ENCODE measurements at places on chromosomes 6 and 20.

- peaks cover 5% of the 10 kb centered on the region for H3K36me3 ChIP-seq
- peaks cover 5% of the 10 kb centered on the region for H3K4me1 ChIP-seq
- no peak overlapping the region for H3K27ac ChIP-seq
Observed at GRCh38 chr6:36754582-36755434, 57.2 kb downstream of the RAB44 start.

DNA sequence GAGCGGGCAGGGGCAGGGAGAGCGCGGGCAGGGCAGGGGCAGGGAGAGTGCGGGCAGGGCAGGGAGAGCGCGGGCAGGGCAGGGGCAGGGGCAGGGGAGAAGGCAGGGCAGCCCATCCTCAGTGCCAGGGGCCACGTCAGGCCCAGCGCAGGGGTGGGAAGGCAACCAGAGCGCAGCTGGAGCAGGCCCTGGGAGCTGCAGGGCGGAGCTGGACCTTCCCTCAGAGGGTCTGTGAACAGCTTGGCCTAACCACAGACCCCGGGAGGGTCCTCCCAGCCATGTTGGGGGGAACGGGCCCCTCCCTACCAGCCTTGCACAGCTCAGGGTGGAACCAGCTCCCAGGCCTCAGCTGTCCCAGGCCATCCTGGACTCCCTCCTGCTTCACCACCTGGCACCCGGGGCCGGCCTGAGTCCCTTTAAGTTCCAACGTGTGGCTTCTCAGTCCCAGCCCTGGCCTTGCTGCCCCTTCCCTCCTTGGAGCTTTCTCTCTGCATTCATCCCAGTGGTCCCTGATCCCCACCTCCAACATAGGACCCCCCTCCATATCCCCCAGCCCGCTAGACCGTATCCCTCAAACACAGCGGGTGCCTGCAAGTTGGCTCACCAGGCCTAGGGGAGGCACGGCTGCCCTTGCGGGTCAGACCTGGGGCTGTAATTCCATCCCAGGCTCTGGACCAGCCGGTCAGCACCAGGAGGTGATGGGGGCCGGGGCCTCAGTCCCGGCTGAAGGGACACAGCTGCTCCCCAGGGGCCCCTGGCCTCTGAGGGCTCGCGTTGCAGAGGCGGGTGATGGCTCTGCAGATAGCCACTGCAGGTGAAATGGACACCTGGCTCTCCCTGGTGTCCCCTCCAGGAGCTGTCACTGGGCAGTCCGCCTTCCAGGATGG, 5.6 kb upstream of the ZBTB46 start:
- H3K27ac ChIP-seq: peak overlapping the region; percentile 77
- peaks cover 16% of the 10 kb centered on the region for H3K4me1 ChIP-seq
- no peaks in the 10 kb centered on the region for H3K36me3 ChIP-seq
- H3K27me3 ChIP-seq: peaks cover 6% of the 10 kb centered on the region
- peak; percentile 72 for DNase-seq

- no peak overlapping the region for H3K4me3 ChIP-seq
- no peak overlapping the region for H3K27ac ChIP-seq
- no peaks in the 10 kb centered on the region for H3K36me3 ChIP-seq
- no peak for DNase-seq
- H3K4me1 ChIP-seq: peaks cover 65% of the 10 kb centered on the region
Observed at GRCh38 chr6:37456126-37456525, 23.1 kb downstream of the CMTR1 start.

DNA sequence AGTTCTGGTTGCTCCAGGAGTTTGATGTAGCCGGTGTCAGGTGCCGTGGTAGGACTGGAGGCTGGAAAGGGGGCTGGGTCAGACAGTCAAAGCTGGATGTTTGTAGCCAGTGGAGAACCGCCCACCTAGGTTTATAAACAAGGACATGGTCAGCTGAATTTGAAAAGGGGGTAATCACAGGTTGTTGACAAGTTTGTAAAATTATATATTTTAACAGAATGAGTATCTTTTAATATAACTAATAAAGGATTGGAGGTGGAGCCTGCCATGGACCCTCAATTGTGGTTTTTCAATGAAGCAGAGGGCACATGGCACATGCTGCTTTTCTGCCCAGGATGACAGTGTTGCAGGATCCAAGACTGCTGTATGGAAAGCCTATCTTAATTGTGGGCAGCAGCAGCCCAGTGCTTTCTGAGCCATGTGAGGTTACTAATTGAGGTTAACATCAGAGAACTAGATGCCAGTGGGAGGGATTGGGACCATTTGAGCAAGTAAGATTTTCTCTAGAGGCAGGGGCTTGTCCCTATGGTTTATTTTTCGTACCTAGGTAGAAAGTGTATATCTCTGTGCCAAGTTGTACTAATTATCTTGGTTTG, 9.7 kb downstream of the HECA start:
- no peak for DNase-seq
- H3K4me3 ChIP-seq: no peak overlapping the region
- H3K4me1 ChIP-seq: peaks cover 22% of the 10 kb centered on the region
- no peaks in the 10 kb centered on the region for H3K27me3 ChIP-seq

GRCh38 chr6:80962382-80962781, 790.1 kb downstream of the TENT5A start:
- no peaks in the 10 kb centered on the region for H3K27me3 ChIP-seq
- DNase-seq: no peak
- no peak overlapping the region for H3K27ac ChIP-seq
- no peaks in the 10 kb centered on the region for H3K36me3 ChIP-seq
- H3K4me1 ChIP-seq: no peaks in the 10 kb centered on the region

- peaks cover 2% of the 10 kb centered on the region for H3K4me1 ChIP-seq
- H3K4me3 ChIP-seq: no peak overlapping the region
- H3K27me3 ChIP-seq: peaks cover 3% of the 10 kb centered on the region
- peaks cover 5% of the 10 kb centered on the region for H3K36me3 ChIP-seq
- no peak overlapping the region for H3K27ac ChIP-seq
Observed at GRCh38 chr6:170124836-170125235, 166.0 kb downstream of the DLL1 start.

Data from glutamatergic neuron (in vitro differentiated cells).